ENCODE measurements at places on chromosomes 6 and 20. TPM values are rescaled to one million over a fixed set of nuclear protein-coding genes. Genes with fewer than 3 reads are reported as not detected.

MTHFD1L gene
- polyA plus RNA-seq, result 15.3 TPM

E2F3 gene
- 15.2 TPM for polyA plus RNA-seq

NRSN1 gene
- 0.44 TPM for polyA plus RNA-seq

IMPG1 gene
- 2.2 TPM for polyA plus RNA-seq

RSPH9 gene
- 2.8 TPM for polyA plus RNA-seq

GFRAL gene
- not detected for polyA plus RNA-seq

PKIB gene
- polyA plus RNA-seq, result 1.6 TPM
